ENCODE measurements at places on chromosomes 6 and 20.

DNA sequence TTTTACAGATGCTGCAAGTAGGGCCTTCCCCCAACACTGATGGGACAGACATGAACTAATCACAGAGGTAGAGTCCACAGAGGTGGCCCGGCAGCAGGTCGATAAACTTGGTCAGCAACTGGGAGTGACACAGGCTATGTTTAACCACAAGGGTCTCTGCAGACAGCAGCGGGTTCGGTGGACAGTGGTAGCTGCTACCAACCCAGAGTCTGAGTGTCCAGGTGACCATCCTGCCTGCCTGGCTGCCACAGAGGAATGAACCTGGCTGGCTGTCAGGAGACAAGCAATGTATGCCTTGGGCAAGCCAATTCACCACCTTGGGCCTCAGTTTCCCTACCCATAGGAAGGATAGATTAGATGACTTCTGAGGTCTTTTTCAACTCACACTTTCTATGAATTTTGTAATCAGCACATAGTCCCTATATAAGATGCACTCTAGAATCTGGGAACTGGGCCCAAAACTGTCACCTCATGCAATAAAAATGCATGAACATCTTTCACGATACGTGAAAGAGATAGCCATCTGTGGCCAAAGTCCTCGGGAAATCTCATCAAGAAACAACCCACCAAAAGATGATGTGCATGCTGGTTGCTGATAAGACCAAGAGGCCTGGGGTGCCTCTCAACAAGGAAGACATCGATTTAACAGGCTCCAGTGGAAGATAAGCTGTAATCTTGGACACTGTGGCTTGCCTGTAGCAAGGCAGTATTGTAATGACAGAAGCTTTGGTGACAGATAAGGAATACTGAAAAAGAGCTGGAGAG is 30.5 kb downstream of the MDGA1 start:
- no peak for DNase-seq

DNA sequence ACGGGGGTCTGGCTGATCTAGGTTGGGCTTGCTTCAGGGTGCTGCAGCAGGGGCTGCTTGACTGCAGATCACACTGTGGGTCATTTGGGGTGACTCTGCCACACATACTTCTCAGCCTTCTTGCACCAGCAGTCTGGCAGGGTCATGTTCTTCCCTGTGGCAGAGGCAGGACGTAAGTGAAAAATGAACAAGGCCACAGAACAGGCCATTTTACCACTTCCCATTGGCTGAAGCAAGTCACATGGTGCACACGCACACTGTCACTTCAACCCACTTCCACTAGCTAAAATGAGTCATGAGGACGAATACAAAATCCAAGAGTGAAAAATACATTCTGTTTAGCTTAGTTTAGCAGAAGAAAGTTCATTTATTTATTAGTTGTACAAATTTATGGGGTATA is 168.6 kb upstream of the GGTLC1 start:
- peak; percentile 89 for DNase-seq

- peak; percentile 57 for DNase-seq
Observed at GRCh38 chr6:159978291-159979135, 9.6 kb downstream of the IGF2R start.

DNA sequence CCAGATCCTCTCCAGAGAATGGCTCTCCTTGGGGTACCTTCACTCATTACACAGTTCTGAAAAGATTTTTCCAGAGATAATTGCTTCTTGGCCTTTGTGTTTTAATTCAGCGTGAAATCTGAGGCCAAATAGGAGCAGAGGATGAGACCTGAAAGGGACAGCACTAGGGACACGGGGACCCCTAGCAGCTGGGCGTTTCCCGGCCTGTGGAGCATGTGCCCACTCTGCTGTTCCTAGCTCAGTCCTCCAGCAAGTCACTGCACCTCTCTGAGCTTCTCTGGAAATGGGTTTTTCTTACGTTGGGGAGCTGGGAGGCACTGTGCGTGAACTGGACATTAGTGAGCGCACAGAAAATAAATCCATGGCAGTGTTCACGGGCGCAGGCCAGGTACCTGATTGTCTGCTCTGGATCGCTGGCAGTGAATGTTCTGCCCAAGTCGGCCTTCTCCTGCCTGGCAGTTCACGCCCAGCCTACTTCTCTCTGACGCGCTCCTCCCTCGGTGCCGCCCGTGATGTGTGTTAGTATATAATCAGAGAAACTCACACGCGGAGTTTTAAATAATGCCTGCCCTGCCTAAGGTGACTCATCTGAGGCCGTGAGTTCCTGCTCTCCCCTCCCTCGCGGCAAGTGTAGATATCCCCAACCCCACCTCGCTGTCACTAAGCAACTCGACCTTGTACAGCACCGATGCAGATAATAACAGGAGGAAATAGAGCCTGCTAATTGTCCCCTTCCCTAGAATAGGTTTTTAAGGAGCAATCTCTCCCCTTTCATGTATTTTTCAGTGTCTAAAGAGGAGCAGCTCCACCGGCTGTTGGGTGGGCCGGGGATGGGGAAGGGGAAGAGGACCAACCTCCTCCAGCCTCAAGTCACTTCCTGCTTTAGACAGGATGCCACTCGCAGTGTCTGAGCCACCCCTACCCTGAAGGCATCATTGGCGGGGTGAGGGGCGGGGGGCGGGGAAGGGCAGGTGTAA is 2.7 kb upstream of the TUBB2A start:
- no peak for DNase-seq

DNA sequence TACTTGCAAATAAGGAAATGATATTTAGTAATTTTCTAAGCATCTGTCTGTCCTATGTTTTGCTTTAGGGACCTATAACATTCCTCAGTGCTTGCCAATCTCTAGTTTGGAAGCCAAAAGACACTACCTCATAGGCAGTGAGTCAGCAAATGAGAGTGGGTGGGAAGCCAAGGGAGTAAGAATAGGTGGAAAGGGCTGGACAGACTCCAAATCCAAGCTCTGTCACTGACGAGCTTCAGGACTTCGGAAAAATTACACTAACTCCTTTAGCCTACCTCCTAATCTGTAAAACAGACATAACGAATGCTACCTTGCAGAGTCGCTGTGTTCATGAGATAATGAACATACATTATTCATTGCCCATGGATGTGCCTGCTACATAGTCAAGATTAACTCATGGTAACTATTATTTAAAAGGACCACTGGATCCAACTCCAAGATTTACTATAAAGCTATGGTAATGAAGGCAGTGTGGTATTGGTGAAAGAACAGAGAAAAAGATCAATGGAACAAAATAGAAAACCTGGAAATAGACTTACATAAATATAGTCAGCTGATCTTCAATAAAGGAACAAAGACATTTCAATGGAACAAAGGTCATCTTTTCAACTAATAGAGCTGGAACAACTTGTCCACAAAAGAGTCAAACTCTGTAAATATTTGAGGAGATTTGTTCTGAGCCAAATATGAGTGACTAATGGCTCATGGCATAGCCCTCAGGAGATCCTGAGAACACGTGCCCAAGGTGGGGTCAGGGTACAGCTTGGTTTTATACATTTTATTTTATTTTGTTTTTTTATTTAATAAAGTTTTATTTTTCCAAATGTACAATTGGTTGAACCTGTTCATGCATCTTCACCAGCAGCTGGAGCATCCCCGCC is 64.1 kb downstream of the FAM50B start:
- no peak for DNase-seq

Data from immature natural killer cell (primary cell).